Hematopoietic multipotent progenitor cell treated with erythropoietin and hydrocortisone succinate and interleukin-3 and kit ligand, for 15 days (in vitro differentiated cells): ENCODE measurements at places on chromosomes 1 and 21.

GRCh38 chr1:59480188-59480888 is 183.4 kb downstream of the FGGY start:
- DNase-seq, result no peak

DNA sequence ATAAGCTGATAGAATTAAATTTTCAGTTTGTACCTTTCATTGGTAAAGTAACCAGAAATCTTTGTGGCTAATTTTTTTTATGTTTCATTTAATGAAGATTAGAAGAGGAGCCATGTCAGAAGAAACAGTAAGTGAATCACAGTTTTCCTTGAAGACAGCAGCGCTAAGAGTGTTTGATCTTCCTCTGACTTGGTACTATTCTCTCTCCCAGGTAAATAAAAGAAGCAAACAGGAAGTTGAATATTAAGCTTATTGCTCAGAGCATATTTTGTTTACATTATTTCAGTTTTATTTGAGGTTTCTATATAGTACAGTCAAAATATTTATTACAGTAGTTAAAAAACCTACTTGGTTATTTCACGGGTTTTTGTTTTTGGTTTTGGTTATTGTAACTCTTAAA is 3.7 kb downstream of the MIGA1 start:
- no peak for DNase-seq

GRCh38 chr1:62180639-62181038 is 14.0 kb upstream of the L1TD1 start:
- no peak for DNase-seq

- no peak for DNase-seq
Observed at GRCh38 chr1:108644984-108645383, 15.9 kb downstream of the HENMT1 start.

- no peak for DNase-seq
Observed at GRCh38 chr1:226887006-226887405, 16.6 kb downstream of the PSEN2 start.

DNA sequence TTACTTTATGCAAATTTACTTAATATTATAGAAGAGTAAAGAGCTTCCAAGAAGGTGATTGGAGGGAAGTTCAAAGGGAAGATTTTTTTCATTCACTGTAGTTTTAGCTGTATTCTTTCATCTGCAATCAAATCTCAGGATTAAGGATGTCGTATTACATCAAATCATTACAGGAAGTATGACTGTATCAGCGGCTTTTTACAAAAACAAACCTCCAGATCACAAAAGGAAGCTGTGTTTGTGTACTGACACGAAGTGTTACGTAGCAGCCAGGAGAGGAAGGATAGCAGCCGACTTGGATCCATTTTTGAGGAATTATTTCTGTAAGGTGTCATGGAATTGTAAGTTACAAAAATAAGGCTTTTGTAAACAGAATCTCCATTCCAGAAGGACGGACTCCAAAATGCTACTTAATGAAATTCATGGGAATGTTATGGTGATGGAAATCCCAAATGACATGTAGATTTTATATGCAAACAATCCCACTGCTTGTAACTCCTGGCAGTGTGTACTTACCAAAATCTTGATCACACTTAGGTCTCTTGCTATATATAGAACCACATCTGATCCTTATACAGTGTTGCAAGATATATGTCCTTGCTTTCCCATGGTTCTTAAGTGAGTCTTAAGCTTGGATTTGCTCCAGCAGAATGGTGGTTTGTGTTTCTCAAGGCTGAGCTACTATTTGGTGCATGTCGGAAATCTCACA is 49.8 kb downstream of the KCNJ15 start:
- DNase-seq, result no peak

DNA sequence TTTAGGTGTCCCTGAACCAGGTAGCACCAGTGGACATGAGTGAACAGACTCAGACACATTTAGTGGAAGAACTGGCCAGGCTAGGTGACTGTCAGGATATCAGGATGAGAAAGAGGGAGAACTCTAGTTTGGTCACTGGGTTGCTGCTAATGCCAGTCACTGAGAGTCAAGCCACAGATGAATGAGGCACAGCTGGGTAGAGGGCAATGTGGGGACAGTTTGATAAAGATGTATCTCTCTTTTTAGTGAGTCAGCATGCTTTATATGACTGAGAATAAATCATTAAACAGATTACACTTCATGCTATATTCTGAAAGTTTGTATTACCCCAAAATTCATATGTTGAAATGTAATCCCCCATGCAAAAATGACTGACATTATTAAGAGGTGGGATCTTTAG is 87.1 kb downstream of the SELENOF start:
- no peak for DNase-seq

DNA sequence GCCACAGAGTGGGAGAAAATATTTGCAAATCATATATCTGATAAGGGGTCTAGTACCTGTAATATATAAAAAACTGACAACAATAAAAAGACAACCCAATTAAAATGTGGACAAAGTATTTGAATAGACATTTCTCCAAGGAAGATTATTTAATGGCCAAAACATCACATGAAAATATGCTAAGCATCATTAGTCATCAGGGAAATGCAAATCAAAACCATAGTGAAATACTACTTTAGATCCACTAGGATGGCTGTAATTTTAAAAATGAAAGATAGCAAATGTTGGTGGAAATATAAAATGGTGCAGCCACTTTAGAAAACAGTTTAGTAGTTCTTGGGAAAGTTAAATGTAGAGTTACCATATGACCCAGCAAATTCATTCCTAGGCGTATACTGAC is 118.7 kb upstream of the KIF26B start:
- no peak for DNase-seq
